ENCODE measurements at places on chromosomes 2 and 18. TPM values are rescaled to one million over a fixed set of nuclear protein-coding genes. Genes with fewer than 3 reads are reported as not detected.

- H3K4me3 ChIP-seq, result no peak overlapping the region
- peaks cover 28% of the 10 kb centered on the region for H3K27me3 ChIP-seq
- no peak overlapping the region for H3K27ac ChIP-seq
- DNase-seq, result no peak
- peaks cover 3% of the 10 kb centered on the region for H3K4me1 ChIP-seq
These were observed 11.6 kb downstream of the TRPM8 start for GRCh38 chr2:233928594-233929351.

DNA sequence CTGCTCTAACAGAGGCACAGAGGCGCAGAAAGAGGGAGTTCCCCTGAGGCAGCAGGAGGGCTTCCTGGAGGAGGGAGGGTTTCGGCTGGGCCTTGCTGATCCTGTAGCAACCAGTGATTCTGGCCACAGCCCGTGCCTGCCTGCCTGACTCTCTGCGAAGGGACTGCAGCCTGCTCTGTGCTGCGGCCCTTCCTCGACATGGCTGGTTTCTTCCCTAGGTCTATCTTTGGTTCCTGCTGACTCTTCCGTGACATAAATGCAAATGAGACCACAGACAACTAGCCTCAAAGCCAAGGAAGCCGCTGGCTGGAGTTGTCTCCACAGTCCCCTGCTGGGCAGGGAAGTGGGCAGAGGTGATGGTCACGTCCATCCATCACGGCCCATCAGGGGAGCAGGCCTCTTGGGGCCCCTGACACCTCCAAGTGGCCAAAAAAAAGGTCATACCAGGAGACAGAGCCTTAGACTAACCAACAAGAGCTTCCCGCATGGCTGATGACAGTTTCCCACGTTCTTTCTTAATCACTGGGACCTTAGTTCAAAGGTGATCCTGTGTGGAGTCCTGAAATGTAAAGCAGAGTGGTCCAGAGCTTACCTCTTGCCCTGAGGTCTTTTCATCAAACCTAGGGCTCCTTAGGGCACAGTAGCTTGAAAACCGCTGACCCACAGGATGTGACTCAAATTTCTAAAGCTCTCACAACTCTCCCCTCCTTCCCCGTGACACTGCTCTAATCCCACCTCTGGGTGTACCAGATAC is 55.3 kb downstream of the HS1BP3 start:
- H3K4me1 ChIP-seq, result peaks cover 7% of the 10 kb centered on the region
- peak; percentile 35 for DNase-seq
- no peaks in the 10 kb centered on the region for H3K36me3 ChIP-seq
- no peak overlapping the region for H3K4me3 ChIP-seq
- peaks cover 2% of the 10 kb centered on the region for H3K27me3 ChIP-seq

- H3K27ac ChIP-seq, result no peak overlapping the region
- no peaks in the 10 kb centered on the region for H3K4me1 ChIP-seq
- no peaks in the 10 kb centered on the region for H3K36me3 ChIP-seq
- H3K27me3 ChIP-seq, result no peaks in the 10 kb centered on the region
- no peak overlapping the region for H3K4me3 ChIP-seq
- DNase-seq, result no peak
These were observed 185.9 kb downstream of the PDE1A start for GRCh38 chr2:182240862-182241371.

Gene XIRP2
- total RNA-seq, result not detected

Gene MOGAT1
- total RNA-seq, result not detected
